NCI-H526 (cell line): ENCODE measurements at places on chromosomes 6 and 20.

GRCh38 chr20:11989018-11989771 is 71.5 kb downstream of the BTBD3 start:
- no peak for DNase-seq

- no peak for DNase-seq
These were observed 2.3 kb upstream of the SNRNP48 start for GRCh38 chr6:7587631-7588100.

DNA sequence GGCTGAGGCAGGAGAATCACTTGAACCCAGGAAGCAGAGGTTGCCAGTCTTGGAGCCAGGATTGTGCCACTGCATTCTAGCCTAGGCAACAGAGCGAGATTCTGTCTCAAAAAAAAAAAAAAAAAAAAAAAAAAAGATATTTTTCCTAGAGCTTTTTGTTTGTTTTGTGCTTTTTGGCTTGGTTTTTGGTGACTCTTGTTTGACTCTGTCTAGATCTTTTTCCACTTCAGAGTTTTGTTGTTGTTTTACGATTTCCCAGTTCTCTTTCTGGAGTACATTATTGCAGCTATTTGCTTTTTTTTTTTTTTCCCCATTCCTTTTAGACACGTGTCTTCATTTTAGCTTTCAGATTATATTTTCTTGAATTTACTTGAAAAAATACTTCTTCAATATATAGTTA is 67.0 kb upstream of the AKAP12 start:
- DNase-seq = no peak

- no peak for DNase-seq
These were observed 27.9 kb downstream of the ADTRP start for GRCh38 chr6:11750682-11751081.

DNA sequence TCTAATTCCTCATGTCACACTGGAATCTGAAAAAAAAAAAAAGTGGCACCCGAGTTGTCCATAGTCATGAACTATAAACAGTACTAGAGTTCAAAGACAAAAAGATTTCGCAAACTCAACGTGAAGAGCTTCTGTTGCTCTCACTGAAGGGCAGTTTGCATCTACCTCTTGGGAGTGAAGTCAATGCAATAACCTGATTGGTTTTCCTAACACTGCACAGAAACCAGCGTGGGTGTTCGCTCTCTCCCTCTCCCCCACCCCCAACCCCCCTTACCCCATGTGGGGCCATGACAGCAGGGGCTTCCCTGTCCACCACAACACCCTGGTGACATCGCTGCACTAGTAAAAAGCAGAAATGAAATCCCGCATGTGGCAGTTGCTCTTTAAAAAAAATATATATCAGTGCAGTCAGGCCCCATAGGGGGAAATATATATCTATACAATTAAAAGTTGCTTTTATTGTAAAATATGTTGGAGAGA is 66.9 kb downstream of the GMPR start:
- no peak for DNase-seq

- DNase-seq = no peak
These were observed 9.2 kb downstream of the SPATA2 start for GRCh38 chr20:49906101-49906604.

- DNase-seq = no peak
These were observed 27.2 kb upstream of the PREX1 start for GRCh38 chr20:48855046-48855445.

GRCh38 chr6:165098165-165098564 is 211.2 kb downstream of the C6orf118 start:
- peak; percentile 3 for DNase-seq

DNA sequence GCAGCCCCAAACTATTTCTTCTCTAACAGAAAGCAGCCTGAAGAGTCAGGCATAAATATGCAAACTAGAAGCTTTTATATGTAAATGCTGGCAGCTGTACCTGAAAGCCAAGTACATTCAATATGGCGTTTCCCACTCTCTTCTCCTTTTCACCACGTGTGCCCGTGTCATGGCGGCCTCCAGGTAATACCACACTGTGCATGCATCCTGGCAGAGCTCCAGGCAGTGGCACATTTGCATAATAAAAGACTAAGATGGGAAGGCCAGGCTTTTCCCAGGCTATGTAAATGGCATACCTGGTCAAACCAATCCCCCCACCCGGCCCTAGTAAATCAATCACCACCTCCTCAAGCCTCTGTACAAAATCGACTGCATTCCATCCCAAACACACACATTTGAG is 120.6 kb downstream of the MMUT start:
- peak; percentile 95 for DNase-seq

- no peak for DNase-seq
These were observed 61.6 kb upstream of the SLCO4A1 start for GRCh38 chr20:62580733-62581132.

- no peak for DNase-seq
These were observed 261.5 kb downstream of the EYA4 start for GRCh38 chr6:133502441-133503335.

- DNase-seq = no peak
These were observed 2.4 kb upstream of the BLCAP start for GRCh38 chr20:37529968-37530600.

DNA sequence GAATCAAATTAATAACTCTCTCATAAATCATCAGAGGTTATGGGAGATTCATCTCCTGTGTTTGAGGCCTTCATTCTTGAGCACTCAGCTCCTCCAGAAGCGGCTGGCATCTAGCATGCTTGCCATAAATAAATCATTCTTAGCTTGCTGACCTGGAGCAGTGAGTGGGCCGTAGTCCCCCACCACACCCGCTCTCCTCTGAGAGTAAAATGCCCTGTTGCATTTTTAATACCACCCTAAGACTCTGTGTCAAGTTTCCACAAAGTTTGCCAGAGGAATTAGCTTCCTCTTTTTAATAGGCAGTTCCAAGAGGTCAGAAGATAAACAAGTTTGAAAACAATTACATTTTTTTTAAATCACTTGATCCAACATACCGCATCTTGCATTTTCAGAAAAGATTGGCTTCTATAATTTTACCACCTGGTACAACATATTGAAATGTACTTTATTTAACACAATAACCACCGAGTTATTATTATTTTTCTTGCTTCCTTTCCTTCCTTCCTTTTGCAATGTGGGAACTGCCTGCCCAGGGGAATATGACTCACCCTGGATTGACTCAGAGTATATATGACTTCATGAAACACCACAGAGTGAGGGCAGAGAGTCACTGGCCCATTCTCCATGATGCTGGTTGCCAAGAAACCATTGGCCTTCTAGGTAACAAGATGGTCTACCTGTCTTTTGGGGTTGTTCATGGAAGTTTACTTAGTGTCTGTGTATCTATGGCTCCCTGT is 29.4 kb upstream of the CLIC5 start:
- no peak for DNase-seq

DNA sequence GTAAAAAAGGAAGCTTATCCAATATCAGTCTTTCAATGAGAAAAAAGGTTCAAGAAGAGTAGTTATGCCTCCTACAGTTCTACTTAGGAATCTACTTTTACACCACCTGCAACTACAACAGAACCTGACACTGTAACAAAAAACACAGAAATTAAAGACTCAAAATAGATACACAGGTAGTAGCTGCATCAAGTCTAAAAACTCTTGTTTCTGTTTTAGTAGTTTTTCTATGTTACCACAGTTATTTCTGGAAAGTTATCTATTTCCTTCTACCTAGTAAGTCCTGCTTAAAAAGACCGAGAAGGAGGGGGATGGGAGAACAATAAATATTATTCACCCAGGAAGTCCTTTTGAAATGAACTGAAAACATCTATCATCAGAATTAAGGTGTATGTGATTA is 52.5 kb downstream of the ATG5 start:
- no peak for DNase-seq

GRCh38 chr20:59323731-59324130 is 23.3 kb downstream of the EDN3 start:
- DNase-seq = no peak

GRCh38 chr6:56143796-56144195 is 103.6 kb downstream of the COL21A1 start:
- DNase-seq = no peak

DNA sequence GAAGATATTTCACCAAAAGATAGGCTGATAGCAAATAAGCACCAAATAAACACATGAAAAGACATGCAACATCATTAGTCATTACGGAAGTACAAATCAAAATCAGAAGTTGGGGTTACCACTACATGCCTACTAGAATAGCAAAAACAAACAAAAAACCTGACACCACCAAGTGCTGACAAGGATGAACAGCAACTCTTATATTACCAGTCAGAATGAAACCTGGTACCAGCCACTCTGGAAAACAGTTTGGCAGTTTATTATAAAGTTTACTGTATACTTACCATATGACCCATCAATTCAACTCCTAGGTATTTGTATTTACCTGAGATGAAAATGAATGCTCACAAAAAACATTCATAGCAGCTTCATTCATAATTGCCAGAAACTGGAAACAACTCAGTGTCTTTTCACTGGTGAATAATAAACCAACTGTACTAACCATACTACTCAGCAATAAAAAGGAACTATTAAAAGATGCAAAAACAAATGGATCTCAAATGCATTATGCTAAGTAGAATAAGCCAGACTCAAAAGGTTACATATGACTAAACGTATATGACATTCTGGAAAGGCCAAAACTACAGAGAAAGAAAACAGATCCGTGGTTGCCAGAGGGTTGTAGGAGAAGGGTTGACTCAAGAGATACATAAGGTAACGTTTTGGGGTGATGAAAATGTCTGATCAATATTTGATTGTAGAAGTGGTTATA is 33.0 kb downstream of the NUP153 start:
- DNase-seq = no peak

GRCh38 chr6:83430611-83431544 is at the start of gene ME1:
Gene ME1 (minus strand): TSS chr6:83431051. CDS start chr6:83430954, 97 bp downstream.
- DNase-seq = no peak

- DNase-seq = no peak
These were observed 37.7 kb downstream of the SYTL3 start for GRCh38 chr6:158687506-158687905.

GRCh38 chr20:35638751-35639150 is 23.1 kb downstream of the SPAG4 start:
- no peak for DNase-seq

GRCh38 chr20:19300395-19300794 is 88.0 kb downstream of the SLC24A3 start:
- DNase-seq = no peak

GRCh38 chr20:55755411-55755810 is 249.9 kb downstream of the CBLN4 start:
- DNase-seq = no peak

- DNase-seq = no peak
These were observed 192.2 kb upstream of the SGK1 start for GRCh38 chr6:134510142-134510541.

DNA sequence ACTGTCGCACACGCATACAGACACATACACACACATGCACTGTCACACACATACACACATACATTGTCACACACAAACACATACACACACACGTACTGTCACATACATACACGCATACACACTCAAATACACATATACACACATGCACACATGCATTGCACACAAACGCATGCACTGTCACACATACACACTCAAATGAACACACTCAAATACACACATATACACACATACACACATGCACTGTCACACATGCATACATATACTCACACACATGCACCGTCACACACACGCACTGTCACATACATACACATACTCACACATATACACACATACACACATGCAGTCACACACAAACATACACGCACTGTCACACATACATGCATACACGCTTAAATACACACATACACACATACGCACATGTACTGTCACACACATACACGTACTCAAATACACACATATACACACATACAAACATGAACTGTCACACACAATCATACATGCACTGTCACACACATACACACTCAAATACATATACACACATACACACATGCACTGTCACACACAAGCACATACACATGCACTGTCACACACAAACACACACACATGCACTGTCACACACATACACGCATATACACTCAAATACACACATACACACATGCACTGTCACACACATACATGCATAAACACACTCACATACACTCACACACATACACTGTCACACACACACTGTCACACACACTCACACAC is 548.6 kb upstream of the BTBD3 start:
- no peak for DNase-seq

GRCh38 chr6:46090115-46091079 is 39.4 kb upstream of the ENPP4 start:
- peak; percentile 43 for DNase-seq

DNA sequence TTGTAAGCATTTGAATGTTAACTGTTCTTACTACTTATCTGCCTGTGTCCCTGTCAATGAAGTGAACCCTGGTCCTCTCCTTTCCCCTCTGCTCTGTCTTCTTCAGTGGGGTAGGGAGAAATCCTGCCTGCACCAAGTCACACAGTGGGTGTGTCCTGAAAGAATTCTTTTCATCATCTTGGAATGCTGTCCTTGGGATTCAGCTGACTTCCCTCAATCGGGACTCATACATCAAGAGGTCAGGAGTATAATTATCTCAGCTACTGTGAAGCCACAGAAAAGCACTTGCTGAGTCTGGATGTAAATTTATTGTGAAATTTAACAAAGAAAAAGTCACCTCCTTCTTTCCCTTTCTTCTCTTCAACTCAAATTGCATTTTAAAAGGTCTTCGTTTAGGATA is 328.5 kb downstream of the SOX4 start:
- no peak for DNase-seq

GRCh38 chr6:129598244-129599187 is 111.5 kb downstream of the ARHGAP18 start:
- DNase-seq = peak; percentile 70

- DNase-seq = no peak
These were observed 4.2 kb downstream of the GDAP1L1 start for GRCh38 chr20:44251284-44251683.

GRCh38 chr20:48282591-48283228 is 497.4 kb upstream of the SULF2 start:
- no peak for DNase-seq

DNA sequence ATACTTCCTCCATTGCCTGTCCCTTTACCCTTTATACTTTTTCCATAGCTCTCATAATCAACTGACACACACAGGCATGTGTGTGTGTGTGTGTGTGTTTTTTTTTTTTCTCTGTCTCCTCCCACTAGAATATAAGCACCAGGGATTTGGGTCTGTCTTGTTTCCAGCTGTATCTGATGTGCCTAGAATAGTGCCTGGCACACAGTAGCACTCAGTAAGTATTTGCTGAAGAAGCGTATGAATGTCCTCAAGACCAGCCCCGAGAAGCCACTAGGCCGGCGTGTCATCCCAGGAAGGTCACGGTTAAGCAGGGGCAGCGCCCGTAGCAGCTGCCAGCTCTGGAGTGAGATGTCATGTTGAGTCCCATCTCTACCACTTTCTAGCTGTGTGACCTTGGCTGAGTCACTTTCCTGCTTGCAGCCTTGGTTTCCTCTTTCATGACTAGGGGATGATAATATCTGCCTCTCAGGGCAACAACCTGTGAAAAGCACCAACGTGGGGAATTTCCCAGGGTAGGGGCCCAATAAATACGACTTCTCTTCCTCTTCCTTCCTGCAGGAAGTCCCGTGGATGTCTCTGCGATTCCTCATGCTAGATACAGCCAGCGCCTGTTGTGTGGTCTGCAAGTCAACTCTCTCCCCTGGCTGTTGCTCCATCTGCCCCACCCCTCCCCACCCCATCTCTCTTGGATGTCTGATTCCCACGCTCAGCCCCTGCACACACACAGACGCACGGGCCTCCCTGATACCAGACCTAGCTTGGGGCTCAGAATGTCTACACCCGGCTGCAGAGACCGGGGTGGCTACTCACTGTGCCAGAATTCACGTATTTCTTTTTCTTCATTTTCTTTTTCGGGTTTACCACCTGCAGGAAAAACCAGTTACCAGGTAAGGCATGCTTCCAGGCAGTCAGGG is 58.1 kb downstream of the RAB44 start:
- DNase-seq = no peak

- DNase-seq = no peak
These were observed 2.9 kb upstream of the PPDPF start for GRCh38 chr20:63517376-63518309.
